ENCODE measurements at places on chromosomes 11 and 22. TPM values are rescaled to one million over a fixed set of nuclear protein-coding genes. Genes with fewer than 3 reads are reported as not detected.
A peak's percentile ranks its signal among the peaks of the same experiment; 100 is the strongest.

DNA sequence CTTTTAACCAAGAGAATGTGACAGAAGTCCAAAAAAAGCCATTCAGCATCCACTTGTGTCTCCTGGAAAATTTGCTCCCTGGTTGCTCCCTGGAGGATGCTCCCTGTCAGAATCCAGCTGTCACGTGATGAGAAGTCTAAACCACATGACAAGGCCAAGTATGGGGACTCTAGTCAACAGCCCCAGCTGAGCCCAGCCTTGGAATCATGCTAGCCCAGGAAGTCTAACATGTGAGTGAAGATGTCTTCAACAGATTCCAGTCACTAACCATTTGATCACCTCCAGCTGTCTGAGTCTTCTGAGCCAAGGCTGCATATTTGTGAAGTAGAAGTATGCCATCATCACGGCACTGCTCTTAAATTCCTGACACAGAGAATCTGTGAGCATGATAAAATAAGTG, 4.2 kb downstream of the OR56B4 start:
- peak; percentile 1 for DNase-seq

DNA sequence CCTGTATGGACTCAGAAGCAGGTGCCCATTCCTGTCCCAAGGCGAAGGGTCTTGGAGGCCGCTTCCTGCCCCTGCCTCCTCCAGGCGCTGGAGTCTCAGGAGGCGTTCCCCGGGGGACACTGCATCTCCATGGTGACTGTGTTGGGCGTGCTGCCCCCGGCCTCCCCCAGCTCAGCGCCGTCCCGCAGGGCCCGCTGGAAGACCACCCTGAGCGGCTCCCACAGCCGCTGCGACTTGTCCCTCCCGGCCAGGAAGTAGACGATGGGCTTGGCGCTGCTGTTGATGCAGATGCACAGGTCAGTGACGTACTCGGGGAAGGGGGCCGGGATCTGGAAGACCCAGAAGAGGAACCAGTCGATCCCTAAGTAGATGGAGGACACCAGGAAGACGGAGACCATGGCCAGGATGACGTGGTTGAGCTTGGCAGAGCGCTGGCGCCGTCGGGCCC, 7.8 kb downstream of the MRGPRF start:
- no peak for DNase-seq

- no peak for DNase-seq
Observed at GRCh38 chr11:89660234-89660633, 49.9 kb upstream of the TRIM77 start.

DNA sequence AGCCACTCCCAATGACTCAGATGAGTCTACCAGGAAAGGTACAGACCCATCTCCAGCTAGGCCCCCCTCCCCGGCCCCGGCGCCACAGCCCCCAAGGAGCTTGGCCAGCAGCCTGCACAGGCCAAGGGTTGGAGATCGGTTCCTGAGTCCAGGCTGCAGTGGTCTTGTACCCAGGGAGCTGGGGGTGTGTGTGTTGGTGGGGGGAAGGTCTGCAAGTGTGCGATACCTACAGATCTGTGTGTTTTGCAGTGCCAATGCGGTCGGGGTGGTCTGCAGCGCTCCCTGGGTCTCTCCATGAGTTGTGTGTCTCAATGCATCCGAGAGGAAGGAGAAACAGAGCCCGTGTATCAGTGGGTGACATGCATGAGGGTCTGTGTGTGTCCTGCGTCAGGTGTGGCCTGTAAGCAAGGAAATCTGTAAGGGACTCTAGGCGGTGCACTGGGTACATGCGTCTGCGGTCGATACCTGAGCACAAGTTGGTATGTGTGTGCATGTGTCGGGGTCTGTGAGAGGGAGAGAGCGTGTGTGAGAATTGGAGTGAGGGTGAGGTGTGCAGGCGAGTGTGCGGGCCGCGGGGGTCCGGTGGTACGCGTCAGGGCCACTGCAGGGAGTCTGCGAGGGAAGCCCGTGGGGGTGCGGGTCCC, 645 bp downstream of the CDC42BPG start:
- DNase-seq: no peak

DNA sequence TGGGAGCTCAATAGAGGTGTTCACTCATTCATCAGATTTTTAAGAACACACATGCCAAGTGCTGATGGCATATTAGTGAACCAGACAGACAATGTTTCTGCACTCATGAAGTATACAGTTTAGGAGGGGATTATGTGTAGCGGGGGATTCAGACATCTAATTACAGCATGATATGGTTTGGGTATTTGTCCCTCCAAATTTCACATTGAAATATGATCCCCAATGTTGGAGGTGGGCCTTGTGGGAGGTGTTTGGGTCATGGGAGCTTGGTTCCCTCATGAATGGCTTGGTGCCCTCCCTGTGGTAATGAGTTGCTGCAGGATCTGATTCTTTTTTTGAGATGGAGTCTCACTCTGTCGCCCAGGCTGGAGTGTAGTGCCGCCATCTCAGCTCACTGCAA, 8.9 kb upstream of the RAB3IL1 start:
- DNase-seq: no peak

- DNase-seq: no peak
Observed at GRCh38 chr22:41876275-41876674, 38.6 kb downstream of the SHISA8 start.

The SHANK2 gene
- 4.0 TPM for total RNA-seq
